NCI-H1105 (cell line): ENCODE measurements at places on chromosomes 7 and 10.

GRCh38 chr7:140650367-140650766, 9.8 kb upstream of the DENND2A start:
- DNase-seq = no peak

- no peak for DNase-seq
Measured at GRCh38 chr7:102916881-102917280, 4.1 kb downstream of the LRRC17 start.

GRCh38 chr7:93551063-93551895, 23.2 kb downstream of the CALCR start:
- DNase-seq = no peak

DNA sequence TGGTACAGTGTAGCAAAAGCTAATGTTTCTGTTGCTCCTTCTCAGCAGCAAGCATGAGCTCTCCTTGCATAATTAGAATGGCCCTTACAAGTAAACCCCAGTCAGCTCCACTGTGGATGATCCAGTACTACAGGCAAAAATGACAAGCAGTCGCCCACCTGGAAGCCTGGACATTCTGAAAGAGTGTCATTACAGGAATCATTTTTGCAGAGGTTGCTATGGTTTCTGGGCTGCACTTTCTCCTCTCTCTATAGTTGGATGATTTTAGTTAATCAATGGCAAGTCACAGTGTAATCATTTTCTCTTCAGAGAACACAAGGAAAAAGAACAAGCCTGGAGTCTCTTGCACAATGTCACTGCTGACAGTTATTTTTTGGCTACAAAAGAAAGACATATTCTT, 102.9 kb upstream of the MYO3A start:
- DNase-seq = no peak

- DNase-seq = no peak
Measured at GRCh38 chr10:61302124-61302523, 151.1 kb downstream of the TMEM26 start.

DNA sequence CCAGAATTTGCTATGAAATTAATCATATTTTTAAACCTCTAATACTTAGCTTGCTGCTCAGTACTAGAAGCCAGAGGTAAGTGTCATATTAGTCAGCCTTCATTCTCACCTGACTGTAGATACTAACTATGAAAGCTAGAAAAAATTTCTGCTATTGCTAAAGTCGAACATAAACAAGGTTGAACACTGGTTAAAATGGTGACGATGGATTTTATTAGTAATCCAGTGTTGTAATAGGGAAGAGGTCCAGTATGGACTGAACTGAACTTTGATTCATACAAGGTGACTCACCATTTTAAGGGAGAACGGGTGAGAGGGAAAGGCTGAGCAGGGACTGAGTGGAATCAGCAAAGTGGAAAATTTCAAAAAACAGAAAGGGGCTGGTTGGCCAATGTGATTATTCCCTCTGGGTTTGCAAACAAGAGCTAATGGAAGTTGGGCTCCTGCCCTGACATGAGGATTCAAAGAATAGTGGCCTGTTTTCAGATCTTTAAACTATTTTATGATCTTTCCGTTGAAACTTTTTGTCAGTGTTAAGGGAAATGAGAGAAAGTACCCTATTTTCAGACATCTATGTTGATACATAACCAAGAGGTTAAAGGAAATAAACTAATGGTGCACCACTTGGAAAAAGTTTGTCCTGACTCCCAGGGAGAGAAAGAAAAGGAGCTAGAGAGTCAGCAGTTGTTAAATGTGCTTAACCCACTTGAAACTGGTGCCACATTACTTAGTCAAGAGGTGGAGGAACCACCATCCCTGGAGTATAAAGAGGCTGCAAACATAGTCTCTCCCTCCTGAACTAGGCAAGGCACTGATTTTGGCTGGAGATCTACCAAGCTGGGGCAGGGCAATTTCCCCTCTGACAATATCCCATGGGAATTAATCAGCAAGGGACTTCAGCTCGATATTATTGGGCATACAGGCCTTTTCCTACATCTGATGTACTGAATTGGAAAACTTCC, 15.3 kb upstream of the AKR1C1 start:
- no peak for DNase-seq
